ENCODE measurements at places on chromosomes 6 and 20. TPM values are rescaled to one million over a fixed set of nuclear protein-coding genes. Genes with fewer than 3 reads are reported as not detected.

Gene PRDM13
- 13.9 TPM for total RNA-seq

Gene PREX1
- 235 TPM for total RNA-seq

Gene RGS19
- total RNA-seq = 4.4 TPM

Gene CD24
- total RNA-seq = 782 TPM

Gene MYB
- 0.56 TPM for total RNA-seq

Gene GHRH
- not detected for total RNA-seq

Gene ETV7
- not detected for total RNA-seq

All from glutamatergic neuron (in vitro differentiated cells).